ENCODE measurements at places on chromosomes 6 and 20.

GRCh38 chr6:2935566-2936291, 32.6 kb upstream of the SERPINB9 start:
- no peak for DNase-seq

GRCh38 chr6:1514078-1514477, 95.6 kb upstream of the FOXC1 start:
- no peak for DNase-seq

DNA sequence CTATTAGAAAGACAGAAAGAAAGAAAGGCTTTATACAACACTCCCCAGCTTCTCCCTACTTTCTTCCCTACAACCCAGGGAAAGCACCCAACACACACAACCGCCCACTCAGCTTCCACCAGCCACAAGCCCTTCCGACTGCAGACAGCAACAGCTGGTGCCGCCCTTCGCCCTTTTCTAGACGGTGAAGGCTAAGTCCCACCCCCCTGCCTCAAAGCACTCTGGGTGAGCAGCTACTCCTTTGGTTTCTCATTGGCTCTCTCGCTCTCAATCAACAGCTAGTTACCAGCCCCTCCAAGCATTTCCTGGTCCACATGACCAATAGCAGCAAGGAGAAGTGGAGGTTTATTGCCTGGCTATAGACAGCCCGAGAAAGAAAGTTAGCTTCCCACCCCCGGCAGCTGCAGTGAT, 230.1 kb upstream of the MOCS1 start:
- DNase-seq: no peak

DNA sequence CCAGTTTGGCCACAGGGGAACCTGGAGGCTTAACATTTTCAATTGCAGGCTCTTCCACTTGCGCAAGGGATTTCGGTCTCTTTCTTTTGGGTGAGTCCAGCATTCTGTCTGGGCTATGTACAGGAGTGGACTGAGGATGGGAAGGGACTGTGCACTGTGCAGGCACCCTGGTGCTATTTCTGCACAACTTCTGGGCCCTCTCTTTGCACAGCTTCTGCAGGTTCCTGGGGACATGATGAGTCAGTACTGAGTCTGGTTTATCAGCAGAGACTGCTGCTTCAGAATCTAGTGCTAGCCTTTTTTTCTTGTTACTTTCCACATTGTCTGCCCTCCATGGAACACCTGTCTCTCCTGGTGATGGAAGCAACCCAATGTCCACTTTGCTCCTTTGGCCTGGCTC, 78.5 kb upstream of the ASF1A start:
- DNase-seq: no peak

- DNase-seq: no peak
These were observed 184.2 kb downstream of the KHDC1L start for GRCh38 chr6:73041051-73041450.

GRCh38 chr20:23445596-23446217, 6.2 kb downstream of the CSTL1 start:
- no peak for DNase-seq

- no peak for DNase-seq
These were observed 39.2 kb upstream of the SPACA1 start for GRCh38 chr6:88008411-88008810.
